ENCODE measurements at places on chromosomes 3 and 15.

DNA sequence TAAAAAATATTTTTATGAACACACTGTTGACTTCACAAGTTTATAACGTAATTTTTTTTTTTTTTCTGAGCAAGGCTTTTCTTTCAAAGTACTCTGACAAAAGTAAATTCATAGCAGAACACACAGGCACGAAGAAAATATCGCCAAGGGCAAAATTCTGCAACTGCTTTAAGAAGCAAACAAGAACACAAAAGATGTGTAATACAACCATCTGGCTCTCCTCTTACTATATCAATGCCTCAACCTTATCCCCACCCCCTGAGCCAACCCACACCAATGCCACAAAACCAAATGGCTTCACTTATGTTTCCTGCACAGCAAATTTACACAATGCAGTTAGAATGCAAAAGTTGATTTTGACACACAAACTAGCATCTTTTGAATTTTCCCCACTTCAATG, 274.2 kb downstream of the FOXP1 start:
- no peak for DNase-seq

DNA sequence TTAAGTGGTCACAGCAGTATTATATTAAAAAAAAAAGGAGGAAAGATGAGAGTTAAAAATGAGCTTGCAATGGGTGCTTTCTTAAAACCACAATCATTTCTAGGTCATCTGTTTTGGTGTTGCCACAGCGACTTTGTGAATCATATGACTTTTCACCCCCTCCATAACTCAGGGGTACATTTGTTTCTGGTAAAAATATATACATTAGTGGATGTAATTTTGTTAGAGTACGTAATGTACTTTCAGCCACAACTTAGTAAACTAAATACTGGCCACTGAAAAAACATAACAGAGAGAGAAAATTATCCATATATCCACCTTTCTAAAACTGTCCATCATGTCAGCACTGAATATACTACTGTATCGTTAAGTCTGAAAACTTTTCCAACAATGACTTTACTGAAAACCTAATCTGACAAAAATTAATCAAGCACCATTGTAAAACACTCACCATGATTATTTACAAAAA, 3.4 kb downstream of the ANKRD28 start:
- DNase-seq, result no peak

DNA sequence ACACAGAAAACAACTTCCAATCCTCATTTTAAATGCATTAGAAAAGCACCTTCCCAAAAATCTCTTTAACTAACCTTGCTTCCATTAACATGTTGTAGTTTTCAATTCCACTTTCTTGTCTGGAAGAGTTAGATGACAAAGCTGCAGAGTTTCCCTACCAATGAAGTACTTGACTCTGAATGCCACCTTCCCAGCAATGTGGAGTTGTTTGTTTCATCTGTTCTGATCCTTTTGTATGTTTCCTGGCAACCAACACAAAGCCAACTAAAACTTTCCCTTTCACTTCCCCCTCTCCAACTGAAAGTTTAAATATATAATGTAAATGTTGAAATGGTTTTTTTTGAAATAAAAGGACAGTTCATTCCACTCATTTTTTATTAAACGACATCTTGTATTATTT, at the start of gene WDR49:
WDR49 (minus strand) TSS at position 183 of the 400 bp plus-strand sequence. CDS start 517 bp downstream, outside the sequence.
- DNase-seq, result no peak

GRCh38 chr3:102057781-102058421, 208.6 kb downstream of the NFKBIZ start:
- DNase-seq, result no peak

- DNase-seq, result peak; percentile 23
Measured at GRCh38 chr15:64527263-64527984, 67.0 kb downstream of the ZNF609 start.

DNA sequence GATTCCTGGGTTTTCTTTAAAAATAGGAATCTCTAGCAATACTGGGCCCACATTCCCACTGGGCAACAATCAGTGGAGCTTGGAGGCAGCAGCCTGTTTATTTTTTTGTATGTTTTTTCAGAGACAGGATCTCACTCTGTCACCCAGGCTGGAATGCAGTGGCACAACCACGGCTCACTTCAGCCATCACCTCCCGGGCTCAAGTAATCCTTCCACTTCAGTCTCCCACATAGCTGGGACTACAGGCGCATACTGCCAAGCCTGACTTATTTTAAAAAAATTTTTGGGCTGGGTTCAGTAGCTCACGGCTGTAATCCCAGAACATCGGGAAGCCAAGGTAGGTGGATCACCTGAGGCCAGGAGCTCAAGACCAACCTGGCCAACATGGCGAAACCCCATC, 29.1 kb upstream of the GNB5 start:
- no peak for DNase-seq

DNA sequence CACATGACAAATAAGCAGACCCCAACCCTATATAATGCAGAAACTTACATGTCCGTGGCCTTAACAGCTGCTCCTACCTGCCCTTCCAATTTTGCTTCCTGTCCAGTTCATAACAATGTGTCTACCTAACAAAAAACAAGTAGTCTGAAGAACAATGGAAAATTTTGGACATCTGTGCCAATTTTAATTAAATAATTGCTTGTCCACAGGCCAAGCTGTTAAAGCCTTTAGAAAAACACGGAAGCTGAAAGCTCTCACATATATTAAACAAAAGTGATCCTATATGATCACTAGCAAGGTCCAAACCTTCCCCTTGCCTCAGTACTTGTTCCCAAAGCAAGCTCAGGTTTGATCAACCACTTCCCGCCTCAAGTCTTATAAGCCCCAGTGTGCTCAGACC, 37.1 kb downstream of the MAGI1 start:
- DNase-seq, result no peak

GRCh38 chr3:52121464-52121805, 32.8 kb downstream of the POC1A start:
- DNase-seq, result no peak

GRCh38 chr3:189038773-189039745, 132.7 kb upstream of the TPRG1 start:
- DNase-seq, result no peak
